ENCODE measurements at places on chromosomes 2 and 18.

DNA sequence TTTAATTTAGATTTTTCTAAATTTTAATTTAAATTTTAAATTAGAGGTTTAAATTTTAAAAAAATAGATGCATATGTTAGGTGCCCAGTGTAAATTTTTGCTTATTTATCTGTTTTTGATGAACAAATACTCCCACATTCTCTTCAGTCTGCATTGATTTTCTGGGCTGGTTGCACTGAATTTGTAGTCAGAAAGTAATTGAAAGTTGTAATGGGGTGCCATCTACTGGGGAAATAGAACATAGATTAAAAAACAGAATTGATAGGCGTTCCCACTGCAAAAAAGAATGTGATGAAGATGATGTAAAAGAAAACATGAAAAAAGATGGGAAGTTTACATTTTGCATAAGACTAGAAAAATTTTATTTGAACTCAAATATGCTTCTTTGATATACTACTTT, 51.7 kb upstream of the CCDC85A start:
- no peak for DNase-seq

DNA sequence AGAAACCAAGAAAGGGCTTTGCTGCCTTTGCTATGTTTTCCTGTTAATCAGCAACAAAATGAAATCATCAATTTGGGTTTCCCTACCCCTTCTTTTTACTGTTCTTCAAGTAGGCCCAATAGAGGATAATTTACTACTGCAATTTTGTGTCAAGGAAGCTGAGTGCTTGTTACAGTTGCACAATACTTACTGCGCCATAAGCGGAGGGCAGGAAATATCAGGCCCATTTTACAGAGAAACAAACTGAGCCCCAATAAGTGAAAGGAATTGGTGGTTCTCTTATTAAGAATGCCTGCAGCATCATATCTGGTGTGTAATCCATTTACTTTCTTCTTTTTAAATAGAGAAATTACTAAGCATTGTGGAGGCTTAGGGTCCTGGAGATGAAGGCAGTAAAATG, 9.3 kb upstream of the LBH start:
- DNase-seq: no peak

DNA sequence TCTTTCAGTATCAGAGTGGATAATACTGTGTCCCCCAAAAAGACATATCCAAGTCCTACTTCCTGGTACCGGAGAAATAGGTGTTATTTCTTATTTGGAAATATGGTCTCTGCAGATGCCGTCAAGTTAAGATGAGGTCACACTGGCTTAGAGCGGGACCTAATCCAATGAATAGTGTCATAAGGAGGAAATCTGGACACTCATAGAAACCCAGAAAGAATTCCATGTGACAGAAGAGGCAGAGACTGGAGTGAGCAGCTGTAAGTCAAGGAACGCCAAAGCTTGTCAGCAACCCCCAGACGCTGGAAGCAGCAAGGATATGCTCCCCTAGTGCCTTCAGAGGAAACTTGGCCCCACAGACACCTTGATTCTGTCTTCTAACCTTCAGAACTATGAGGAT, 69.8 kb downstream of the CCBE1 start:
- no peak for DNase-seq

- no peak for DNase-seq
Measured at GRCh38 chr2:159457589-159457988, 158.8 kb downstream of the BAZ2B start.

- no peak for DNase-seq
Measured at GRCh38 chr2:134079373-134079772, 174.5 kb upstream of the MGAT5 start.

DNA sequence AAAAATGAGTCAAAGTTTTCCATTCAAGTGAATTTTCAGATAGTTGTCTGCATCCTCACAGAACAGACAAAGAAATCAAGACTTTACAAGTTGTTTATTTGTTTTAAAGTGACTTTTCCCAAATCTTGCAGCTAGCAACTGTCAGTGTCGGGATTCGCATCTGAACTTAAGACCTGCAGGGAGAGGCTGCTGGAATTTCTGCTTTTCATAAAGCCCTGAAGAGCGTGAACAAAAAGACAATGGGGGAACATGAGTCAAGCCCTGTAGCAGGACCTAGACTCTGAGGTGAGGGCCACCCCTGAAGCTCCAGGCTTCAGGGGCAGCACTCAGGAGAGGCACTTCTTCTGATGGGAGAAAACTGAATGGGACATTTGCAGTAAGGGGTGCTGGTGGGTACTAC, 108.2 kb upstream of the CTAGE1 start:
- DNase-seq: no peak

GRCh38 chr2:239271882-239272281, 128.9 kb downstream of the HDAC4 start:
- no peak for DNase-seq
